ENCODE measurements at places on chromosomes 11 and 22.

DNA sequence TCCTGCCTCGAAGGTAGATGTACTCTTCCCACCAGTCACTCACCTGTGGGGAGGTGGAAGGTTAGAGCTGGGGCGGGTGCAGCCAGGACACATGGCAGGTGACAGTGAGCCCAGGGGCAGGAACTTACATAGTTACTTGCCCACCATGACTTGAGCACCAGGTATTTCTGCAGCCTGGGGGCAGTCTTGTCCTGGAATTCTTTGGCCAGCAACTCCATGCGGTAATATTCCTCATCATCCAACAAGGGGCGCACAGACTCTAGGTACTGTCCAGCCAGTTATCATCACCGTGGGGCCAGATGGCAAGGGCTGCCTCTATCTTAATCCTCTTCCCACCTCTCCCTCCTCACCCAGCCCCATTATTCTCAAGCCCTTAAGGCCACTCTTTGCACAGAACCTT lies 2.2 kb downstream of the CPT1B start:
- DNase-seq = no peak

- DNase-seq = no peak
Observed at GRCh38 chr11:33687733-33688479, 12.7 kb downstream of the C11orf91 start.

DNA sequence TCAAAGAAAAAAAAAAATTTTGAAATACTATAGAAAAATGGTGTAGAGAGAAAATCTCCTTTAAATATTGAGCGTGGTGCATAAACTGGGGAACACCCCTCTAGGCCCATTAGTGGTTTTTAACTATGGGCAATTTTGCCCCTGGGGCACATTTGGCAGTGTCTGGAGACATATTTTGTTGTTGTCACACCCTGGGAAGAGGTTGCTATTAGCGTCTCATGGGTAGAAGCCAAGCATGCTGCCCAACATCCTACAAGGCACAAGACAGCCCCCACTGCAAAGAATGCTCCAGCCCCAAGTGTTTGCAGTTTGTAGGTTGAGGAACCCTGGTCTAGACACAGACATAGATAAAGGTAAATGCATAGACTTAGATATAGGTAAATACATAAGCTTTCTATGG lies 92.6 kb downstream of the KIAA1671 start:
- no peak for DNase-seq

GRCh38 chr11:115903179-115903578 lies 399.0 kb upstream of the CADM1 start:
- DNase-seq = no peak

GRCh38 chr22:19734163-19734562 lies 10.8 kb downstream of the GP1BB start:
- no peak for DNase-seq

DNA sequence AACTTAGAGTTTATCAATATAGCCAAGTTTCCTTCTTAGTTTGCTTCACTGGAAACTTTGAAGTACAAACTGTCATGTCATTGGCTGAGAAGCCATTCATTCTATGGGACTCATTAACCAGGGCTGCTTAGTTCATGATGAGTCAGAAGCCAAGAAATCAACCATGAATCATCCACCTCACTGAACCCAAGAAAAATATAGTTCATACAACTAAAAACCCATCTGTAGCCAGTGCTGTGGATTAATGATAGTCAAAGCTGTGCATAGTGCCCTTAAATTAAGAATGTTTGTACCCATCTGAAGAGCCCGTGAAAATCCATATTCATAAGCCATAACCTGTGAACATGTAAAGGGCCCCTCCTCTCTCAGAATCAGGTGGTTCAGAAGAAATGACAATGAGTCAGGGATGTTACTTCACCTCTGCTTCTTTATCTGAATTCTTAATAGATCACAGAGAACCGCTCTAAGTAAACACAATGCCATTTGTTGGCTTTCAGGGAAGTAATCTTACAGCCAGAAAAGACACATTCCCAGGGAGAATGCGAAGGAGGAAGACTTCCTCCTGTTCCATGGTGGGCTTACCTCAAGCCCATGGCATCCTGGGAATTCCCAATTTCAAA lies 25.4 kb downstream of the MMP20 start:
- DNase-seq = no peak

GRCh38 chr11:65918211-65919140 lies at the start of gene C11orf68:
Gene C11orf68, minus strand, starts transcription at chr11:65919062. Its CDS starts 31 bp downstream, at chr11:65919031.
- DNase-seq = peak; percentile 29

DNA sequence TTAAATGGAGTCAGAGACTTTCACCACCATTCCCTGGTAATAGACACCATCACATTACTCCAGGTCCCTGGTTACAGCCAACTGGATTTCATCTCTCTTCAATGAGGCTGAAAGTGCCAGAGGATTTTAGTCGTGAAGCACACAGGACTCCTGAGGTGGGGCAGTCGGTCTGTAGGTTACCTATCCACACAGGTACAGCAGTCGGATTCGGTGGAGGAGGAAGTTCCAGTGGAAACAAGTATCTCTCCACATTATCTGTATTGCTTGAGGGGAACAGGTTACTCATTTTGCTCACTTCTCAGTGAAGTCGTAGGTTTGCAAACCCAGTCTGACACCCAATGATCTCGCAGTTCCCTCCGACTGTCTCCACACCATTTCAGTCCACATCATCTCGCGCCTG lies 82.3 kb upstream of the TMEM45B start:
- DNase-seq = no peak

- no peak for DNase-seq
Observed at GRCh38 chr22:28366856-28367255, 312.8 kb downstream of the TTC28 start.

GRCh38 chr11:116932181-116932580 lies 94.8 kb upstream of the APOA1 start:
- no peak for DNase-seq

DNA sequence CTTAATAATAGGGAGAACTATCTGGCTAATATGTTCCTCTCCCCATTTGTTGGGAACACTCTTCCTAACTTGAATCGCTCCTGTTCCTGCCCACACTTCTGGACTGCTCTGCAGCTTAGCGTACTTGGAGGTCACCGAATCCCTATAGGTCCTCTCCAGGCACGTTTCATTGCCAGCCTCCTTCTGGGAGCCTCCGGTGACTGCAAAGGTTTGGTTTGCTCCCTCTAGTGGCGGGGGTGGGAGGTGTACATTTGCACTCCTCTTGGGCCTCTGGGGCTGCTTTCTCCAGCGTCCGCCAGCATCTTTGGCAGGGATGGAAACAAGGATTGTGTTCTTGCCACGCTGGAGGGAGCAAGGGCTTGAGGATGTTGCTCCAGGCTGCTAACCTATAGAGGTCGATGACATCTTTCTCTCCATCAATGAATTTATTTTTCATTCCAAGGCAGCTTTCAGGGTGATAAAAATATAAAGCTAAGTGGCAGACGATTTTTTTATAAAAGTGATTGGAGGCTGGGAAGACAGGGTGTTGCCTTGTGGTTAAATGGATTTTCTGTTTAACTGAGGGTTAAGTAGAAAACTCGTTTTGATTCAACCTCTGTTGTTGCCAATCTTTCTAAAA lies 48.7 kb downstream of the TSPAN18 start:
- peak; percentile 46 for DNase-seq

DNA sequence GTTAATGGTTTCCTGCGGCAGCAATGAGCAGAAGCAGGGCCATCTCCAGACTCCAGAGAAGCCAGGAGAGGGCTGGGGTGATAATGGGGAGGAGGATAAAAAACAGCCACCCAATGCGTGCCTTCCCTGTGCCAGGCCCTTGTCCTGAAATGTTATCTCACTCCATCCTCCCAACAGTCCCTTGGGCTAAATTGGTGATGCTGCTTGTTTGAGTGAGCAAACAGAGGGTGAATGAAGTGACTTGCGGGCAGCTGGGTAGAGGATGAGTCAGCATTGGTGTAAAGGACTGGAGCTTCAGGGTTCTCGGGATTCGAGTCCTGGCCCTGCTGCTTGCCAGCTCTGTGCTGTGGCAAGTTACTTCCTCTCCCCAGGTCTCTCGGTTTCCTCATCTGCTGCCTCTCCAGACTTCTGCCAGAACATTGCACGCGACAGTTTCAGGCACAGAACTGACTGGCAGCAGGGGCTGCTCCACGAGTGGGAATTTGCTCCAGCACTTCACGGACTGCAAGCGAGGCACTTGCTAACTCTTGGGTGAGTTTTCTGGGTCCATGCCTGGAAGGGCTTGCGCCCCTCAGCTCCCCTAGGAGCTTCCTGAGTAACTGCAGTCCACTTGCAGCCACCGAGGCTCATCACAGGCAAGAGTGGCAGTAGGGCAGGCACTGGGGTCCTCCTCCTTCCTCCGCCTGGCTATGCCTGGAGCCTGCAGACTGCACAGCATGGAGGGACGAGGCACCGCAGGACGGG lies at the start of gene P2RY6:
Gene P2RY6, plus strand, starts transcription at position 403 of the 744 bp plus-strand sequence. CDS start 24,181 bp downstream, outside the sequence.
- no peak for DNase-seq

- DNase-seq = no peak
Observed at GRCh38 chr11:70353900-70354568, 44.3 kb upstream of the CTTN start.

DNA sequence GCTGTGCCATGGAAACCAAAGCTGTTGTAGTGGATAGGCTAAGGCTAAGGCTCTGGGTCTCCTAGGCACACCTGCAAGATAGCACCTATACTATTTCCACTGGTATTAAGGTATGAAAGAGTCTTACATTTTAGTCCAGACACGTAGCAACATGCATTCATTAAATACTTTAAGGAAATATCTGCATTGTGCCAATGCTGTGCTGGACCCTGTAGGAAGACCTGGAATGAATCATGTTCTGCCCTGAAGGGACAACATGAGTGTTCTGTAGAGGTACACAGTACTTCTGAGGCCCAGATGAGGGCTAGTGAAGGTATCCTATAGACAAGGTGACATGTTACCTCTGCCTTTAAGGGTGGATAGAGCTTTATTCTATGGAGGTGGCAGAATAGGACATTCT lies 35.2 kb upstream of the RRM1 start:
- no peak for DNase-seq

GRCh38 chr11:11567936-11568650 lies 53.7 kb downstream of the GALNT18 start:
- DNase-seq = no peak

DNA sequence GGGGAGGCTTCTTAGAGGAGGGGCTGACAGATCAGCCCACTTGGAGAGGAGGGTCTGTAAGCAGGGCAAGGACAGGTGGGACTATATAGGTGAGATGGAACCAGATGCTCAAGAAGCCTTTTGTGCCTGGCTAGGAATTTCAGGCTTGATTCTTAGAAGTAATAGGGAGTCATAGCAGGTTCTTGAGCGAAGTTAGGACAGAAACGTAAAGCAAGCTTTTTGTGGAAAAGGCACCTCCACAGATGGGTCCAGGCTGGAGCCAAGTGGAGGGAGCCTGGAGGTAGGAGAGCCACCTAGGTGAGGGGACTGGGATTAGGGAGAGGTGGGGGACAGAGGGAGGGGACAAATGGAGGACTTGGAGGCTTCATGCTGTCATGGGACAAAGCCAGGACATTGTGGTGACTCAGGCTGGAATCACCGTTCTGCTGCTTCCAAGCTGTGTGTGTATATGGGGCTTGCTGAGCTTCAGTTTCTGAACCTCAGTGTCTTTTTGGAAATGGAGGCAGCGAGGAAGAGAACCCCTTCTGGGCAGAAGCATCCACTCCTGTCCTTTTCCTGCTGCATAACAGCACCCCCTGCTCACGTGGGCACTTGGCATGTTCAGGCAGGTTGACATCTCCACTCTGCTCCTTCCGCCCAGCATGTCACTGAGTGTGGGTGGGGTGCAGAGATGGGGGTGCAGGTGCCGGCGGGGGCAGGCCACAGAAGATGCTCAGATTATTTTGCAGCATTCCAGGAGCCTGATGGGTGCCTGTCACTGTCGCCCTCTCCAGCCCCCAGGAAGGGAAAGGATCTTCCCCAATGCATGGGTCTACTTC lies 58.0 kb downstream of the MCM5 start:
- no peak for DNase-seq

- no peak for DNase-seq
Observed at GRCh38 chr22:31080164-31080847, 812 bp upstream of the SMTN start.

GRCh38 chr11:77090046-77090372 lies 12.6 kb upstream of the OMP start:
- no peak for DNase-seq

DNA sequence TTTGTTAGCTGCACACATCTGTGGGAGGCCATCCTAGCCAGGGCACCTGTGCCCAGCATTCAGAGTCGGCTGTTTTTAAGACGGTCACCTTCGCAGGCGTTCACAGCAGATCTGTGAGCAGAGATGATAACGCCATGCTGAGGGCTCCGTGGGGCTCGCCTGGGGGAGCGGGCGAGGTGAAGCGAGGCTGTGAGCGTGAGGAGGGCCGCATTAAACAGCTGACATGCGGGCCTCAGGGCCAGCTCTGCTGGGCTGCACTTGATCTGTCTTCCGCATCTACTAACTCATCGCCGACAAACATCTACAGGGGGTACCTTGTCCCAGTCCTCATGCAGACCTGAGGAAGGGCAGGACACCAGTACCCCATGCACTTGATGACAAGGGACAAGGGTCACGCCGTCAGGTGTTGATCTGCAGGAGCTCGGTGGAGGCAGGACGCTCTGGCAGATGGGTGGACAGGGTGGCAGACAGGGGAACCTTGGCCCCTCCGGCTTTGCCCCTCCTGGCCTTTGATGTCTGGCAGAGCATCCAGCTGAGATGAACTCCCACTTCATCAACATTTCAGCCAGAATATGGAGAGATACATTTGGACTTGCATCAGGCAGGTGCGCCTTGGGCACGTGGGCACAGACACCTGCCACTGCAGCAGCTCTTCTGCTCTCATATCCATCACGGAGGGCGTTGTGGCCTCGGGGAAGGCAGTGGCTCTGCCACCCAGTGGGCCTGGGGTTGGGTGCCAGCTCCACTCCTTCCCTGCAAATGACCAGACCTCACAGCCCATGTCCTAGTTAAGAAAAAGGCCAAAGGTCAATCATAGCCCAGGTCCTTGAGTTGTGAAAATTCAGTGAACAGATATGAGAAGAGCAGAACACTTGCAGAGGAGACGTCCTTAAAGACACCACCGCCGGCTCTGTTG lies 822.9 kb downstream of the BRD1 start:
- no peak for DNase-seq

DNA sequence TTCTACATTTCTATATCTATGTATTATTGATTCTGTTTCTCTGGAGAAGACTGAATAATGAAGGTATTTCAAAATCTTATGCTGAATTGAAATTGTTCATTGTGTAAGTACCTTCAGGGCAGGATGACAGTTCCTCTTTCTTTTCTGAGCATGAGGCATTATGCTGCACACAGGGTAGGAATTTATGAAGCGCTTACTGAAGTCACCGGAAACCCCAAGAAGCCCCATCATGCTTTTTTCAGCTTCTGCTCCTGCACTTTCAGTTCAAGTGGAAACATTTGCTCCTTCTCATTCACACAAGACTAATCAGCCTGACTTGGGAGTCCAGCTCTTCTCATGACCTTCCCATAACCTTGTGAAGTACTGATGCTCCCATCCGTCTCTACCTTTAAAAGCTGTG lies 314.7 kb upstream of the SORL1-AS1 start:
- no peak for DNase-seq

GRCh38 chr11:40185793-40186192 lies 1273.7 kb downstream of the LRRC4C start:
- DNase-seq = no peak

- DNase-seq = no peak
Observed at GRCh38 chr11:35267504-35267903, 128.5 kb downstream of the CD44 start.

- no peak for DNase-seq
Observed at GRCh38 chr11:31802609-31802989, 8.5 kb downstream of the PAX6 start.

GRCh38 chr11:4546878-4547277 lies 1.9 kb downstream of the OR52M1 start:
- DNase-seq = no peak

- DNase-seq = no peak
Observed at GRCh38 chr11:6297831-6298230, 22.5 kb downstream of the CAVIN3 start.
